ENCODE measurements at places on chromosomes 5 and 9. TPM values are rescaled to one million over a fixed set of nuclear protein-coding genes. Genes with fewer than 3 reads are reported as not detected.

Gene EGFL7
- 33.7 TPM for total RNA-seq

Gene RASEF
- 1.4 TPM for total RNA-seq

GRCh38 chr9:113817171-113817570, 58.9 kb upstream of the ZNF618 start:
- no peak for DNase-seq

GRCh38 chr9:81259896-81260295, 429.5 kb downstream of the TLE1 start:
- no peak for DNase-seq

GRCh38 chr5:119358530-119358900, 2.7 kb downstream of the TNFAIP8 start:
- no peak for DNase-seq

Gene SLC46A2
- total RNA-seq = not detected

GRCh38 chr9:115189686-115190085, 71.7 kb upstream of the TNC start:
- DNase-seq = no peak

DNA sequence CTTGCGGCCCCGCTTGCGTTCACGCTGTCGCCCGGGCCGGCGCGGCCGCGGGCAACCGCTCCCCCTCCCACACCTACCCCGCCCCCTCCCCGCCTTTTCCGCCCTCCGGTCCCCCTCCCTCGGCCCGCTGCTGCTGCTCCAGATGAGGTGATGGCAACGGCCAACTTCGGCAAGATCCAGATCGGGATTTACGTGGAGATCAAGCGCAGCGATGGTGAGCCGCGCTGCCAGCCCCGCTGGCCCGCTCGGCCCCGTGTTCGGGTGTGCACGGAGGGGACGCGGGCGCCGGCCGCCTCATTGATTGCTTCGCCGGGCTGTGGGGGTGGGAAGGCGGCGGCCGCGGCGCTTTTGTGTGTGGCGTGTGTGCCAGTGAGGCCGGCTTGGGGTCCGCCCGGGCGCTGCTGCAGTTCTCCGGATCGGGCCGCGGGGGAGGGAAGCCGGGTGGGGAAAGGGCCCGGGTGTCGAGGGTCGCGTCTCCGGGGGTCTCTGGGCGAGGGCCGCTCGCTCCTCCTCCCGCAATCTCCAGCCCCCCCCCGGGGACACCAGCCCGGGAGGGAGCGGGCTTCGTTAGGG, 403 bp downstream of the KIF2A start:
- no peak for DNase-seq

DNA sequence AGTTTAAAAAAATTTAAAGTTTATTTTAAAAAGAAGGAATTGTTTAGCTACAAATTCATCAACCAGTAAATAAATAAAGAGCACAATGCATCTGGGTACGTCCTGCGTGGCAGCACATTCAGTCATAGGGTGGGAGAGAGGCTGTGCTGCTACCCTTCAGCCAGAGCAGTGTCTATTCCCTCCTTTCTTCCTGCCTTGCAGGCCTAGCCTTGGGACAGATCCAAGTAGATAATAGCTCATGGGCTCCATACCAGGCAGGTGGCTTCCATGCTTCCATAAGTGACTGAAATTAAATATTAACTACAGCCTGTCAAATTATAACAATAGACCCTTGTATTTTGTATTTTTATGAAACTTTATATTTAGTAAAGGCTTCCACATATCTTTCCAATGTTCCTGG, 408.3 kb upstream of the RGMB start:
- no peak for DNase-seq

GRCh38 chr9:37187292-37187691, 66.9 kb downstream of the ZCCHC7 start:
- DNase-seq = no peak

Gene ZNF883
- total RNA-seq = 14.8 TPM

GRCh38 chr5:32531885-32532520, 53.4 kb upstream of the SUB1 start:
- peak; percentile 84 for DNase-seq

DNA sequence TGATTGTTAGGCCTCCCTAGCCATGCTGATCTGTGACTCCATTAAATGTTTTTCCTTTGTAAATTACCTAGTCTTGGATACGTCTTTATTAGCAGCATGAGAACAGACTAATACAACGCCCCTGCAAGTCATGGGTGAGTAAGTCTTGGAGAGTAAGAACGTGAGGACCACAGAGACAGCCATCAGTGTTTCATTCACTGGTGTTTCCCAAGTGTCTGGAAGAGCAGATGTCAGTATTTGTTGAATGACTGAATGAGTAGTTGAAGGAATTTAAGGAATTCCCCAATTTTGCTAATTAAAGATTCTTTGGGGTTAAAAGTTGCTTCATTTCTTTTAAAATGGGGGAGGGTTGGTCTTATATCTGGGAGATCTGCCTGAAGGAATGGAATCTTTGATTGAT, 178.8 kb downstream of the TRIO start:
- no peak for DNase-seq

Gene RGS3
- total RNA-seq = 20.7 TPM

Gene ERAP2
- total RNA-seq = not detected

Gene C9orf152
- not detected for total RNA-seq

- DNase-seq = no peak
These were observed 666.9 kb upstream of the KLF4 start for GRCh38 chr9:108156270-108156998.

DNA sequence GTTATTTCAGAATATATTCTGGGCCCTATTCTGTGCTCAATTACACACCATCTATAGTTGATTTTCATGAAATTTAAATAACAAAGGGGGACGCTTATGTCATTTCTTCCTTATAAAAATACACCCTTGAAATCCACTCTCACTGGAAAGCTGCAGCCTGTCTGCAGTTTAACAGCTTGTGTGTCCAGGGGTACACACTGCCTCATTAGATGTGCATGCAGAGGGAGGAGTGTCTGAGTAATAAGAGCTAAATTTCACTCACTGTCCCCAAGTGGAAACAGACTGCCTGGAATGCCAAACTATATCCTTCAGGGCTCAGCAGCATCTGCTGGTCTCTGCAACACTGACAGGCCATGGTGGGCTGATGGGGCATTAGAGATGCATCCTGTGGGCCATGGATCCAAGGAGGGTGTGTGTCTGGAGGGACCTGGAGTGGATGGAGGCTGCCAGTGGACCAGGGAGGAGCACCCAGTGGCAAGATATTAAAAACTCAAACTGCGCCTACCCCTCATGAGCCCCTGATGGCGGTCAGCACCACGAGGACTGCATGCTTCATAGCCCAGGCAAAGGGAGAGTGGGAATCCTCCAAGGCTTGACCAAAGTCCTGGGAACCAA, 15.8 kb upstream of the TIFAB start:
- no peak for DNase-seq

GRCh38 chr9:135969064-135969683, 8.0 kb upstream of the UBAC1 start:
- DNase-seq = peak; percentile 37

- no peak for DNase-seq
These were observed 216.2 kb downstream of the MAN2A1 start for GRCh38 chr5:109905906-109906305.

Gene GABRA1
- total RNA-seq = 0.33 TPM

Gene AFAP1L1
- total RNA-seq = 0.55 TPM

GRCh38 chr5:55524816-55525215, 9.9 kb downstream of the PLPP1 start:
- DNase-seq = no peak

Gene SPATA31A3
- not detected for total RNA-seq

- DNase-seq = no peak
These were observed 426.6 kb downstream of the ARHGEF28 start for GRCh38 chr5:74052441-74053221.

DNA sequence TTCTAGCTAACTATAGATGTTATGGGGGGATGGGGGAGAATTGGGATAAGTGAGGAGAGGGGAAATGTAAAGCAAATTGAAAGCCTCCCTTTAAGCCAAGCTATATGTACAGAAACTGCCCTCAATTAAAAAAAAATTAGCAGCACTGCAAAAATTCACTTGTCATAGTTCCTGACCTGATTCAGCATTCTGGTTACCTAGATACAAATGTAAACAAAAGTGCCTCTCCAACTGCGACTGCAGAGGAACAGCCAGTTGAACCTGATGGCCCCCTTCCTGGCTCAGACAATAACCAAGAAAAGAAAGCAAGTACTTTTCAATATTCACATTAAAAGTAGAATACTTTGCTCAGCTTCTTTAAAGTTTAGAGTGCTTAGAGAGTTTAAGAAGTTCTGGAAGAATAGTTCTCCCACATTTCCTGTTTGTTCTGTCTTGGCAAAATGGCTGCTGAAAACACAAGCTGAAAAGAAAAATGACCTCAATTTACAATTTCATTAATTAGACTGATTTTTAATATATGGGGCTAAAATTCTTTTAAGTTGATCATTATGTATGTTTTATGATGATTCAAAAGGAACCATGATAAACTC, 1.5 kb downstream of the FAM81B start:
- DNase-seq = no peak

Gene ACTBL2
- not detected for total RNA-seq

DNA sequence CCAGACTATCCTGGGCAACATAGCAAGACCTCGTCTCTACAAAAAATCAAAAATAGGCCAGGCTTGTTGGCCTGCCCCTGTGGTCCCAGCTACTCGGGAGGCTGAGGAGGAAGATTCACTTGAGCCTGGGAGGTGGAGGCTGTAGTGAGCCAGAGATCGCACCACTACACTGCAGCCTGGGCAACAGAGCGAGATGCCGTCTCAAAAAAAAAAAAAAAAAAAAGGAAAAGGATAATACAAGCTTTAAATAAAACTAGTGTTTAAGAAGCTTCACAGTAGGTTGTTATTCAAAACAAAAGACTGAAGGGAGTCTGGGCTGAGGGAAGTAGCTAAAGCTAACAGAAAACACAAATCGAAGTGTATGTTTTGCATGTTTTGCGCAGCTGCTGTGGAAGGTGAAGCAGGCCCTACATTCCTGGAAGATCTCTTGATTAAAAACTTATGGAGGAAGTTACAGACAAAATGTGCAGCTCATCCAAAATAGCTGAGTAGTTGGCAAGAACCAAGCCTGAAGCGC, 581 bp upstream of the C9orf40 start:
- no peak for DNase-seq

Gene TIFAB
- not detected for total RNA-seq

Gene NAIP
- total RNA-seq = 7.9 TPM

Gene TXNDC8
- not detected for total RNA-seq

Gene TLX3
- total RNA-seq = not detected

DNA sequence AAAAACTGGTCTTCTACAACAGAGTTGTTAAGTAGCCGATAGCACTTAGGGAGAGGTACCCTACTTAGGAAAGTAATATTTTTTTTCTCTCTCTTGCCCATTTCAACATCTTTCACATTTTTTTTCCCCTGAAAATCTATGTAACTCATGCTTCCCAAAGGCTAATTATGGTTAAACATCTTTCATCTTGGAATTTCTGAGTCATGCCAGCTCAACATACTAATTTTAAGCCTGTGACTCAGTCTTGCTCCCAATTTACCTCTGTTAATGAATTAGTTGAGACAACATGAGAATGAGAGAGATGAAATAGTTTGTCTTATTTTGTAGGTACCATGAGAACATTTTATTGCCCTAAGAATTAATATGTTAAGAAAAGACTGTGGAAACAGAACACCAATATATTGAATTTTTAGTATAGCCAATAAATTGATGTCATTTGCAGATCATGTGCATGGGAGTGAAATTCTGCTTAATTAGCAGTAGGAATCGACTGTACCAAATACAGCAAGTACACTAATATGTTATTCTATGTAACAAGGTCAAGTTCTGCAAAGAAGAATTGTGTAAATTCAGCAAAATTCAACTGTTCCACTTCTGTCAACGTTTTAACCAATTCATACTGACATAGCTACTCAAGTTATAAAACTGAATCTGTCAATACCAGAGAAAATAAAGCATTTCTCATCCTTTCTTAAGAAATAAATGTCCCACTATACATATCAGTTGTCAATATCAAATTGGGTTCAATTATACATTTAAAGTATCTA, 550.0 kb downstream of the PTPRD start:
- no peak for DNase-seq

Gene FER
- total RNA-seq = 22.4 TPM

DNA sequence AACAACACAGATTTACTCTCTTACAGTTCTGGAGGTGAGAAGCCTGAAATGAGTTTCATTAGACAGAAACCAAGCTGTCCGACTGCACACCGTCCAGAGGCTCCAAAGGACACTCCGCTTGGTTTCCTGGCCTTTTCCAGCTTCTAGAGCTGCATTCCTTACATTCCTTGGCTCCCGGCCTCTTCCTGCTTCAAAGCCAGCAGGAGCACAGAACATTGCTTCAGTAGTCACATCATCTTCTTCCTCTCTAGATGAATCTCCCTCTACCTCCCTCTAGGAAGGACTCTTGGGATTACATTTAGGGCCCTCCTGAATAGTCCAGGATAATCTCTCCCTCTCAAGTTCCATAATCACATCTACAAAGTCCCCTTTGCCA, 213.3 kb downstream of the CDK5RAP2 start:
- peak; percentile 77 for DNase-seq

GRCh38 chr5:153515301-153515700, 24.8 kb downstream of the GRIA1 start:
- no peak for DNase-seq

GRCh38 chr5:170585273-170585948, 81.6 kb downstream of the KCNIP1 start:
- no peak for DNase-seq

DNA sequence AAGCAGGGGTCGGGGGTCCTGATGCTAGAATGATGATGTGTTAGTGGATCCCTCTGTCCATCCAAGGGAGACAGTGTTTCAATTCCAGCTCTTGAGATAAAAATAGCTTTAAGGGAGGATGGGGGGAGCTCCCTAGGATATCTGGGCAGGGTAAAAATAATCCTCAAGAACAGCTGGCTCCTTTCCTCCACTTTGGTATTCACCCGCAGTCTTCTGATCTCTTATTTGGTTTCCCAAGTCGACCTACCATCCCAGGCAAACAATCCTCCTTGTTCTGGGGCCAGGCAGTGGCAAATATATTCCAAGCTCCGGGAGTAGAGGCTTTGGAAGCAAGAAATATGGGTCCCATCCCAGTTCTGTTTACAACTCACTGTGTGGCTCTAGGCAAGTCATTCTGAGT, 14.5 kb upstream of the COL27A1 start:
- no peak for DNase-seq

Gene PAEP
- total RNA-seq = not detected

Gene PAX5
- total RNA-seq = not detected

DNA sequence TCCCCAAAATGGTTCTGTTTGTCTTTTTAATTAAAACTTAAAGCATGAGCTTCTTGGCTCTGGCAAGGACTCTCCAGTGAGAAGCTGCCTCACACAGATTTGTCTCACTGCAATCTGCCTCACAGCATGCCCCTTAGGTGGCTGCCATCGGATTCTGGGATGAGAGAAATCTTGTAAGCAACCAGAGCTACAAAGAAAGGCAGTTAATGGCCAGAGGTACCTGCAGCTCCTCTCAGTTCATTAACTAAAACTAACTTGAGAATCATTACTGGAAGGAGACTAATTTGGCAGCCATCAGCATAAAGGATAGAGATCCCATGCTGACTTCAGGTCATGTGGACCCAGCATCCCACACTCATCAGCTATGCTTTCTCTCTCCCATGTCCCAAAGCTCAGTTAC, 220.6 kb upstream of the DMAC1 start:
- no peak for DNase-seq

GRCh38 chr9:132731230-132731629, 61.0 kb downstream of the GTF3C4 start:
- no peak for DNase-seq
